Motor neuron (in vitro differentiated cells): ENCODE measurements at places on chromosomes 7 and 10. TPM values are rescaled to one million over a fixed set of nuclear protein-coding genes. Genes with fewer than 3 reads are reported as not detected.

The GSAP gene
- total RNA-seq: 1.2 and 1.7 TPM in 2 replicates

The OPN1SW gene
- 0.78 and 1.4 TPM in 2 replicates for total RNA-seq

The GRM3 gene
- 2.6 and 3.3 TPM in 2 replicates for total RNA-seq

The LRRC18 gene
- total RNA-seq: 0.19 TPM in 1 of 2 replicates, not detected in the other

The RHBDD2 gene
- total RNA-seq: 77.9 and 80.1 TPM in 2 replicates

The AHCYL2 gene
- 16.9 and 17.1 TPM in 2 replicates for total RNA-seq

The LOXL4 gene
- 176 and 178 TPM in 2 replicates for total RNA-seq

DNA sequence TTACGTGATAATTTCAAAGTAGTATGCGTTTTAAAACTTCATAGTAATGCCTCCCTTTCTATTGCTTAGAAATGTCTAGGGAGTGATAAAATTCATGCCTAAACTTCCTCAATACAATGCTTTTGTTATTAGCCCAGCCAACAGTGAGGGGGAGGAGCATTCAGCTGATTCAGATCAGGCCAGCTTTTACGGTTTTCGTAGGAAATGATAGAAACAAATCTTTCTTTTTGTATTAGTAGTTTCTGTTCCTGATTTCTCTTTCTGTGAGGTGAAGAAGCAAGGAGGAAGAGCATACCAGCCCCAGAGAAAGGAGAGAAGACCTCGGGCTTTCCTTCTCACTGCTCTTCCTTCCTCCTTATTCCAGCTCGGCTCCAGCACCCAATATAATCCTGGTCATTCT is 35.2 kb upstream of the ITPRID1 start:
- ATAC-seq: no peak

GRCh38 chr10:70474780-70475179 is 3.8 kb upstream of the PALD1 start:
- no peak for ATAC-seq

GRCh38 chr10:119619215-119619614 is 22.5 kb upstream of the TIAL1 start:
- no peak for ATAC-seq

GRCh38 chr10:42995537-42995936 is 81.3 kb upstream of the RET start:
- ATAC-seq: no peak

DNA sequence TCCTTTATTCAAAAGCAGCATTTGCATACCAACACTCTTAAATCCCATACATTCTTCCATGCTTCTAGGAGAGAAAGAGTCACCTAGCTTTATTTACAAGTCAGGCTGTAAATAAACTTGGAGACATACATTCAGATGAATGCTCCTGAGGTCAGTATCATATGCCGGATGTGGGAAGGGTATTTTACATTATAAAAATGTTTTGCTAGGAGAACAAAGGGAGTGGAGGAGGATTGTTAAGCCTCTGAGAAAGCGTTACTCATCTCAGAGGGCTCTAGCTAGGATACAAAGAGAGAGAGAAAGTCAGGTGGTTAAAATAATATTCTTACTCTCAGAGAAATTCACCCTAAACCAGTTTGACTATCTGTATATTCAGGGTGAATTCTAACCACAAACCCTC is 300.9 kb upstream of the NPSR1 start:
- ATAC-seq: no peak

GRCh38 chr10:50909334-50910014 is 24.0 kb upstream of the A1CF start:
- no peak for ATAC-seq

DNA sequence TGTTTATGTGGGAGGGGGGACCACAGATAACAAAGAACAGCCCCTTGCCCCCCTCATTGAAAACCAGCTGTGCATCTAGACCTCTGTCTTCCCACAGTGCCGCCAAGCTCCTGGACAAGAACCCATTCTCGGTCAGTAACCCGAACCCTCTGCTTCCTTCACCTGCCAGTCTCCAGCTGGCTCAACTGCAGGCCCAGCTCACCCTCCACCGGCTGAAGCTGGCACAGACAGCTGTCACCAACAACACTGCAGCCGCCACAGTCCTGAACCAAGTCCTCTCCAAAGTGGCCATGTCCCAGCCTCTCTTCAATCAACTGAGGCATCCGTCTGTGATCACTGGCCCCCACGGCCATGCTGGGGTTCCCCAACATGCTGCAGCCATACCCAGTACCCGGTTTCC is 91.0 kb upstream of the PDCD4 start:
- ATAC-seq: no peak

DNA sequence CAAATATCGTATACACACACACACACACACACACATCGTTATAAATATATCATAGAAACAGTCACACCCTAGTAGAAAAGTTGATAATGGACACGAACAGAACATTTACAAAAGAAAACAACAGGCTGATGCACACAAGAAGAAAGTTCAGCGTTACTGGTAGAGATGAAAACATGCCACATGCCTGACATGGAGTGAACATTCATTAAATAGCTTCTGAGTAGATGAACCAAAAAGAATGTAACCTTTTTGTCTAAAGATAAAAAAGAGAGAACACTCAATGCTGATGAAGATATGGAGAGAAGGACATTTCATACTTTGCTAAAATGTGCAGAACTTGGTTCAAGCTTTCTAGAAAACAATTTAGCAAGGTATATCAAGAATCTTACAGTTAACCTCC is 173.4 kb upstream of the KLF14 start:
- ATAC-seq: no peak

GRCh38 chr10:57260175-57260574 is 899.1 kb upstream of the ZWINT start:
- no peak for ATAC-seq

DNA sequence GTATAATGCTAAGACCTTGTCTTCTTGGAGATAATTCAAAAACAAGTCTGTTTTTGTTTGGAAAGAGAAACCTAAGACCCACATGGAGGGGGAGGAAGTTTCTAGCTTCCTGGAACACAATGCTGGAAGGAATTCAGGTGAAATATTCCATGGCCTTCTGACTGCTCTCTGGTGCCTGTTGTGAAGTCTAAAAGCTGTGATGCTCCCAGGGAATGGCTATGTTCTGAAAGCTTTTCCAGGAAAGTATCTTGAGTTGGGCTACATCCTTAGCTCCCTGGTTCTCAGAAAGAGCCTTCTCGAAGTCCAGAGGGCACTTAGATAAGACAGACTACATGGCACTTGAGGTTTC is 12.5 kb upstream of the PFKP start:
- no peak for ATAC-seq

DNA sequence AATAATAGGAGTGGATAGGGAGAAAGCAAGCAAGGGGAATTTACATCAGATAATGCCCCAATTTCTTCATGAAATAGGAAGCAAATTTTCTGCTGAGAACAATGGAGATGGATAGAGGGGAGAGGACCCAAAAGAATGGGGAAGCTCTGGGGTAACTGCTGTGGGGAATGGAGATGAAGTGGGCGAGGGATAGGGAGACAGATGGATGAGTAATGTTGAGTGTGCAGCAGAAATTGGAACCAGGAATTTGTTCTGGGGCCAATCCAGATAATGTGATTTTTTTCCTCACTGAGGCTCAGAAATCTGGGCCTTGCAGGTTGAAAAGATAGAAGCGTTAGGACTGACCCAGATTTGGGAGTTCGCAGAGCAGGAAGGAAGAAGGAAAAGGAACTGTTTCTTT is 24.5 kb upstream of the MRC1 start:
- ATAC-seq: no peak

DNA sequence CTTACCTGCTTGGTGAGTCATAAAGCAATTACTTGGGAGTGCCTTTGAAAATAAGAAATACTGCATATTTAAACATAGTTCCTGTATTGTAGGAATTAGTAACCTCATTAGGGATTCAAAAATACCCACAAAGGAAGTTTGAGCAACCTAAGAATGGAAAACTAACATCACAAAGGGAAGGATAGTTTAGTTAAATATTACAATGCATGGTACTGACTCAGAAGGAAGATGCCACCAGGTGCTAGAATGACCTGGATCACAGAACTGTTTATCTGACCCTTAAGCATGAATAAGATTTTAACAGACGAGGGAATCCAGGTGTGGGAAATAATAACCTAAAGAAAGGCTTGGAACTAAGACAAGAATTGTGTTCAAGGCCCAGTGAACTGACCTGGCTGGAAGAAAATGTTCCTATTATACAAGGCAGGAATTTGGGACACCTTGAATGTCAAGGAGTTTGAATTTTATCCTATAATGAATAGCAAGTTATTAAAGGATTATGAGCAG is 106.4 kb downstream of the GSAP start:
- ATAC-seq: no peak

GRCh38 chr10:113954409-113954808 is 89.3 kb upstream of the ADRB1 start:
- ATAC-seq: no peak

GRCh38 chr7:159027789-159028507 is 116.7 kb downstream of the VIPR2 start:
- ATAC-seq: peak; percentile 78

- no peak for ATAC-seq
These were observed 511.0 kb downstream of the GFRA1 start for GRCh38 chr10:115762029-115762428.

DNA sequence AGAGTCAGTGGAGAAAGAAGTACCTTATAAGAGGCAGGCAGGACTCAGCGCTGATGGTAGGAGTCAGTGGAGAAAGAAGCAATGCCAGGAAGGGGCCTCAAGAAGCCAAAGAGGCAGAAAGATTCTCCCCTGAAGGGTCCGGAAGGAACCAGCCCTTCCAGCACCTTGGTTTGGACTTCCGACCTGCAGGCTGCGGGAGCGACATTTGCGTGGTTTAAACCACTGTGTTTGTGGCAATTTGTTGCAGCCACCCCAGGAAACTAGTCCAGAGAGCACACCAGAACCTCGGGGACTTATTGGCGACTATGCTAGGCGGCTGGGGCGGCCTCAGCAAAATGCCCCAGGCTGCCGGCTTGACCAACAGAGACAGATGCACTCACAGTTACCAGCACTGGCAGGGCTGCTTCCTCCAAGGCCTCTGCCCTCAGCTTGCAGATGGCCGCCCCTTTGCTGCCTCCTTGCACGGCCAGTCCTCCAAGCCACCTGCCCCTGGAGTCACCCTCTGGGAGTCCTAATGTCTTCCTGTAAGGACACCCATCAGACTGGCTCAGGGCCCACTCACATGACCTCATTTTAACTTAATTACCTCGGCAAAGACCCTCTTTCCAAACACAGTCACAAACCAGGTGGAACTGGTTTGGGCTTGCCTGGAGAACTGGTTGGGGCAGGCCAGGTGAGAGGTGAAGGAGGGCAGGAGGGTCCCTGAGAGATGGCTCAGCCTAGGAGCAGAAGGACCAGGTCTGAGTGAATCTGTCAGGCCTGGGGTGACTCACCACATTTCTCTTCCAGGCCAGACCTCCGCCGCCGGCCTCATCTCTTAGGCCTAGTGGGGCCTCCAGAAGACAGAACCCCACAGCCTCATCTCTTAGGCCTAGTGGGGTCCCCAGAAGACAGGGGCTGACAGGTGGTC is 26.1 kb downstream of the CALML3 start:
- ATAC-seq: peak; percentile 69

DNA sequence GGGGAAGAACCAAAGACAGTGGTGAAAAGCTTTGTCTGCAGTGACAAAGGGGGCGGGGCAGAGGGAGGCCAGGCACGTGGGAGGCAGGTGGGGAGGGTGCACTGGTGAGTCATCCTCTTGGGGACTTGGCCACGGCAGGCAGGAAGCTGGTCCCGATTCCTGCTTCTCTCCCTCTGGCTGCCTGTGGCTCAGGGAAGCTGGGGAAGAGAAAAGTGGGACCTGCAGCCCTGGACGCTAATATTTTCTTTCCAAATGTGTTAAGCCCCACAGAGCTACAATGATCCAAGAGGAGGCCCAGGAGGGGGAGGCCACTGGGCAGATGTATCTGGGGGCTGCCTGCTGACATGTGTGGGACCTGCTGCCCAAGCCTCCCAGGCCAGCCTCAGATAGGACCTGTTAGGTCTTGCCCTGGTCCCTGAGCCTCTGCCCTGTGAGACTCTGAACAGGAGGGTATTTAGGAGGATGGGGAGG is 231.8 kb downstream of the KCNMA1 start:
- ATAC-seq: peak; percentile 85
